ENCODE measurements at places on chromosomes 3 and 15.

DNA sequence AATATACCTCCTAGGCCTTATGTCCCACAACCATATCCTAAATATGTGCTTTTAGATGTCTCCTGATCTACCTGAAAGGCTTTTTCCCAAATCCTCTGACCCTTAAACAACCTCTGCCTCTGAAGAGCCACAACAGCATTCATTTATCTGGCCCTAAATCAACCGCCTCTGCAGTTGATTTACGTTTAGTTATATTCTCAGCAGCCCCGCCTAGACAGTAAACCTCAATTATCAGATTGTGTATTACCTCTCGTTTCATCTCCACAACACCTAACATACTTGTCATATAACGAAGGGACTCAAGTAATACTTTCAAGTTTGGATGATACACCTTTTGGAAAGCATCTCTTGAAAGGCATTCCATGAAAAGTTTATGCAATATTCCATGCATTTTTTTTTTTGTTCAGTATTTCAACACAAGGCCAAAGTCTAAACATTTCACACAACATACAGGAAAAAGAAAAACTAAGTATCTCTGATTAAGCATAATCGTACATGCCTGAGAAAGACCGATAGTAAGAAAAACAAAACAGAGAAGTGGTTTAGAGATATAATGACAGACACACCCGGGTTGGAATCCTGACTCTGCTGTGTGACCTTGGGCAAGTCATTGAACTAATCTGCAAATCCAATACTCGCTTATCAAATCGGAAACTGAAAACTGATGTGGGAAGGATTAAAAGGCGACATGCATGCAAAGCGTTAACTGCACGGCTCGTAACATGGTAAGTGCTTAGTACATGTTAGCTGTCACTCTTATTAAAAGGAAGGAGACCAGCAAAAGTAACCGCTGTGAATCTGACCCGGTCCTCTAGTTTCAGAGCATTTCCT lies 778 bp downstream of the CRBN start:
- DNase-seq: no peak

GRCh38 chr15:59247364-59247763 lies 40.7 kb downstream of the LDHAL6B start:
- peak; percentile 64 for DNase-seq

- DNase-seq: peak; percentile 30
Observed at GRCh38 chr3:76570436-76571057, 469.4 kb upstream of the ROBO2 start.

DNA sequence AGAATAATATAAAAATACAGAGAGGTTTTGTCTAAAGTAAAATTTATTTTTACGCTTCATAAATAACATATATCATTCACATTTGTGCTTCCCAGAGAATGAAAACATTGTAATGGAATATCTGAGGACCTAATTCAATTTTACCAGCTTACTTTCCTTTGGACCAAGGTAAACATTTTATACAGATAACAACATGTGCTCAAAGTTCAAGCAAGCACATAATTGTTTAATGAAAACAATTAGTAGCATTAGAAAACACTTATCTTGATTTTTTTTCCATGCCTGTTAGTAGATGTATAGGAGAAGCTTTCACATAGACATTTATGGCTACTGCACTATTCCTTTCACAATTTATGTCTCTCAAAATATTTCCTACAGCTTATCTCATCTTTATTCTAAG lies 400.0 kb downstream of the ZIC1 start:
- DNase-seq: no peak

- no peak for DNase-seq
Observed at GRCh38 chr15:78751602-78751979, 59.7 kb downstream of the ADAMTS7 start.
